Cerebellum (tissue), 4 donors: ENCODE measurements at places on chromosomes 4 and X. TPM values are rescaled to one million over a fixed set of nuclear protein-coding genes. Genes with fewer than 3 reads are reported as not detected.

DNA sequence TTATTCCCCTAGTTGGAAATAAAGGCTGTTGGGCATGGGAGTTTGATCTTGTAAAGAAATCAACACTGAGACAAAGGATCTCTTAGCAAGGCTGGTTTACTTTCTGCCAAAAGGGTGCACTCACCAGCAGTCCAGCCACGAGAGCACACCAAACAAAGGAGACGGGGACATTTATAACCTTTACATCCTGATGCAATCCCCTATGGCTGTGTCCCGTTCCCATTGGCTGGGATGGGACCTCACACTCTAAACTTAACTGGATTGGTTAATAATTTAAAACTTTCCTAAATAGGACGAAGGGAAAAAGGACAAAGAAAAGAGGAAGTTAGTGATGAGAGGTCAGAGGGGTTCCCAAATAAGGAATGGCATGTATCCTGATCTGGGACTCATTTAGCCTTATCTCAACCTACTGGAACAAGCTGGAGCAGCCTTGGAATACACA is 17.9 kb downstream of the METAP1 start:
- DNase-seq = no peak

SYNPO2 gene
- total RNA-seq = 8.8 TPM

GRCh38 chr4:183449193-183449882 is 4.9 kb downstream of the CDKN2AIP start:
- no peak for DNase-seq

SYTL4 gene
- total RNA-seq = 3.4 TPM

GRCh38 chr4:6873792-6874461 is 35.7 kb upstream of the TBC1D14 start:
- DNase-seq = peak; percentile 45

- DNase-seq = peak; percentile 66
These were observed 426 bp downstream of the SLBP start for GRCh38 chr4:1711571-1712215.

- no peak for DNase-seq
These were observed 362.1 kb upstream of the ATOH1 start for GRCh38 chr4:93466446-93466845.

DNA sequence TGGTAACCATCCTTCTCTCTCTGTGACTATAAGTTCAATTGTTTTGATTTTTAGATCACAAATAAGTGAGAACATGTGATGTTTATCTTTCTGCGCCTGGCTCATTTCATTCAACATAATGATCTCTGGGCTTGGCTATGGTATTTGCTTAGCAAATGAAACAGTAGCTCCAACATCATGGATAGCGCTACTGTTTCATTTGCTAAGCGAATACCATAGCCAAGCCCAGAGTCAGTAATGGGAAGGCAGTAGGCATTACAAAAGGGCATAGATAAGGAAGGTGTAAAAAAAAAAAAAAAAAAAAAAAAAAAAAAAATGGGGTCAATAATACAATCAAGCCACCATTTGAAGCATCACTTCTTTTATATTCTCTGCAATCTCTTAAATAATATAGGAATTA is 469.0 kb upstream of the ATOH1 start:
- DNase-seq = no peak

DNA sequence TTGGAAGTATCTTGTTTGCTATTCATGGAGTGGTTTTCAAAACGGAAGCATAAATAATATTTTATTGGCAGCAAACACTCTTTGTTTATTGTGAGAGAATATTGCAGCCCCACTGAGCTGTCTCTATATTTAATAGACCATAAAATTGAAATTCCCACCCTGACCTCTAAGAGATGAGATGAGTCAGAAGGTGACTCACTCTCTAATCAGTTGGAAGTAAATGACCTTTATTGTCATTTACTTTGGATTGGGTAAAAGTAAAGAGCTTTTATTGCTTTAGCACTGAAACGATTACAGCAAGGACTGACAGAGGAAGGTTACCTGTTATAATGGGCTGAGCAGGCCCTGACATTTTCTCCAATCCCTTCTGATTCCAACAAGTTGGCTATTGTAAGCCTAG is 55.0 kb downstream of the SYTL5 start:
- DNase-seq = no peak

IL13RA1 gene
- 6.7 TPM for total RNA-seq

- DNase-seq = no peak
These were observed 188.0 kb upstream of the C1QTNF7 start for GRCh38 chr4:15239866-15240265.

DNA sequence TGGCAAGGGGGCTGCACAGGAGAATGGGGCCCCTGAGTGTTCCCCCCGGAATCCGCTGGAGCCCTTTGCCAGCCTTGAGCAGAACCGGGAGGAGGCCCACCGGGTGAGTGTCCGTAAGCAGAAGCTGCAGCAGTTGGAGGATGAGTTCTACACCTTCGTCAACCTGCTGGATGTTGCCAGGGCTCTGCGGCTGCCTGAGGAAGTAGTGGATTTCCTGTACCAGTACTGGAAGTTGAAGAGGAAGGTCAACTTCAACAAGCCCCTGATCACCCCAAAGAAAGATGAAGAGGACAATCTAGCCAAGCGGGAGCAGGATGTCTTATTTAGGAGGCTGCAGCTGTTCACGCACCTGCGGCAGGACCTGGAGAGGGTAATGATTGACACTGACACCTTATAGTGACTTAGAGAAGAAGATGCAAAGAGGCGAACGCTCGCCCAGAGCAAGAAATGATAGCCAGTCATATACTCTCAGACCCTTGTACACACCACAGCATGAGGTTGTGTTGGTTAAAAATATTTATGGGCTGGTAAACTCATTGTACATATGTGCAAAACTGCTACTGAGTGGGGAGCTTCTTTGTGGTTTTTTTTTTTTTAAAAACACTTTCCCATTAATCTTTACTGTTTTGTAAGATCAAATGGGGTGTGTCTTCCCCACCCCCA is 52.5 kb downstream of the JADE1 start:
- DNase-seq = no peak

- DNase-seq = no peak
These were observed 94.4 kb downstream of the GRIA2 start for GRCh38 chr4:157314906-157315305.

DNA sequence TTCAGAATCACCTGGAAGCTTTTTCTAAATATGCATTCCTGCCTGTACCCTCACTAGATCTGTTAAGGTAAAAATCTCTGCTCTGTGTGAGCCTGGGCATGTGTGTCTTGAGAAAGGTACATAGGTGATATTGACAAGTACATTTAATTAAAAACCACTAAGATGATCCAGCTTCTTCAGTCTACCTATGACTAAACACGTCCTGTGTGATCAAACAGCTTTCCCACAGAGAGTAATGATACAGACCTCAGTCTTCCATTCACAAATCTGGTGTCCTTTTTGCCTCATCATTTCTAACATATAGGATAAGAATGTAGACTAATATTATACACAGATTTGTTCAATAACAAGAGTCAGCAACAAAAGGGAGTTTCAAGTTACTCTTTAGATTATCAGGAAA is 42.6 kb downstream of the GALNT7 start:
- no peak for DNase-seq

DNA sequence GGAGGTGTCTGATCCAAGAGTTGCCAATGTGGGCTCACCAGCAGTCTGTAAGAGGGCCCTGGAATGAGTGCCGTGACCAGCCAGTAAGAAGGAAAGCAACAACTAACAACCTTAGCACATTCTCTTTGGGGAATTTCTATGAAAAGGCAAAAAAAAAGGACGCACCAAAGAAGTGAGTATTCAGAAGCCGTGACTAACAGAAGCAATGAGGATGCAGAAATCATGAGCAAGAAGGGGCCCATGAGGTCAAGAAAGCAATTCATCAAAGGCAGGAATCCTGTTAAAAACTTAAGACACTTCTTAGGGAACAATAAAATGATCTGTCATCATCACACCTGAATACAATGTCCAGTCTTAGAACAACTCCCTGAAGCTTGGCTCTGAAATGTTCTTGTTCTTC is 260.5 kb downstream of the RAPGEF2 start:
- no peak for DNase-seq

GRCh38 chr4:39614487-39615162 is 24.0 kb downstream of the SMIM14 start:
- DNase-seq = no peak

SRPK3 gene
- 0.18 TPM for total RNA-seq

DNA sequence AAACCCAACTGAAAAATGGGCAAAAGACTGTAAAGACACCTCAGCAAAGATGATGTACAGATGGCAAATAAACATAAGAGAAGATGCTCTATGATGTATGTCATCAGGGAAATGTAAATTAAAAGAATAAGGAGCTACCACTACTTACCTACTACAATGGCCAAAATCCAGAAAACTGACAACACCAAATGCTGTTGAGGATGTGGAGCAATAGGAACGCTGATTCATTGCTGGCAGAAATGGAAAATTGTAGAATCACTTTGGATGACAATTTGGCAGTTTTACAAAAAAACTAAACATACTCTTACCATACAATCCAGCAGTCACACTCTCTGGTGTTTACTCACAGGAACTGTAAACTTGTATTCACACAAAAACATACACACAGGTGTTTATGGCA is 222.3 kb upstream of the LDB2 start:
- no peak for DNase-seq

CFI gene
- total RNA-seq = 5.7 TPM

COL4A5 gene
- 51.1 TPM for total RNA-seq

GRCh38 chr4:52633846-52634245 is 25.3 kb downstream of the USP46 start:
- no peak for DNase-seq

NEUROG2 gene
- 7.8 TPM for total RNA-seq

TMEM187 gene
- 1.3 TPM for total RNA-seq
